ENCODE measurements at places on chromosomes 12 and 14.

DNA sequence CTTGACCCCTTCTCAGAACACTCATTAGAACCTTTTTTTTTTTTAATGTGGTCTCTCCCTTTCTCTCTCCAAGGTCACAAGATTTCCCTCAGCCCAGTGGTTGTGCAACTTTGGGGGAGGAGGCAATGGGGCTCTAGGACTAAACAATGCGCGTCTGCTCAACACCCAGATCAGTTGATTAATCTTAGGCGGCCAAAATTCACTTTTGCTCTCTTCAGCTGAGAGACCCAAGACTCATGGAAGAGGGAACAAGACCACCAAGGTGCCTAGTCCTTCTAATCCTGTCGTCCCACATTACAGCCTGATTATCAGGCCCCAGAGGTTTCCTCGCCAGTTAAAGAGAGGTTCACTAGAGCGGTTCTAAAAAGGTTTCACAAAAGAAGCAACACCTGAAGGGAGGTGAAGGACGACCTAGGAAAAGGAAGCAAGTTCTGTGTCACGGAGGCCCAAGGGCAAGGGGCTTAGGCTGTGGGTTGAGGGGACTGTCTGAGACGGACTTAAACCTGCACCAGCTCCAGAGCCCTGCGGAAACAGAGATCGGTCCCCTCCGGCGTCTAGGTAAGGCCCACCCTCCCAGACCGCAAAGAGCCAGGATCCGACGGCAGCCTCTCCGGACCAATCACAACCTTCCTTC lies 824 bp upstream of the TARBP2 start:
- DNase-seq = no peak

- DNase-seq = no peak
Measured at GRCh38 chr12:105706321-105706972, 376.0 kb downstream of the C12orf75 start.

- no peak for DNase-seq
Measured at GRCh38 chr14:74135426-74135825, 50.7 kb downstream of the LIN52 start.

DNA sequence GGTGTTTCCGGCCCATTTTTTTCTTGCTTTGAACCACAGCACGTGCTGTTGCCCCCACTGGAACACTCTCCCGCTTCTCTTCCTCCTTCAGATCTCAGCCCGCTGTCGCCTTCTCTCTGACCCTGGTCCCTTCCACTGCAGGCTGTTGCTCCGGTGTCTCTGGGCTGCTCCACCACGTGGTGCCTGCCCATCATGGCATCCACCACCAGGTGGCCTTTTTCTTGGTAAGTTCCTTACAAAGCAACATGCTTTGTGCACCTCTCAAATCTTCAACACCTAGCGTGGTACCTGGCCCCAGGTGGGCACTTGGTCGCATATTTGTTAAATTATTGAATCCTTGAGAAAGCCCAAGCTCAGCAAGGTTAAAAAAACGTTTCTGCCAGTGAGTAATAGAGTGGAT lies 19.1 kb downstream of the TUNAR start:
- no peak for DNase-seq

DNA sequence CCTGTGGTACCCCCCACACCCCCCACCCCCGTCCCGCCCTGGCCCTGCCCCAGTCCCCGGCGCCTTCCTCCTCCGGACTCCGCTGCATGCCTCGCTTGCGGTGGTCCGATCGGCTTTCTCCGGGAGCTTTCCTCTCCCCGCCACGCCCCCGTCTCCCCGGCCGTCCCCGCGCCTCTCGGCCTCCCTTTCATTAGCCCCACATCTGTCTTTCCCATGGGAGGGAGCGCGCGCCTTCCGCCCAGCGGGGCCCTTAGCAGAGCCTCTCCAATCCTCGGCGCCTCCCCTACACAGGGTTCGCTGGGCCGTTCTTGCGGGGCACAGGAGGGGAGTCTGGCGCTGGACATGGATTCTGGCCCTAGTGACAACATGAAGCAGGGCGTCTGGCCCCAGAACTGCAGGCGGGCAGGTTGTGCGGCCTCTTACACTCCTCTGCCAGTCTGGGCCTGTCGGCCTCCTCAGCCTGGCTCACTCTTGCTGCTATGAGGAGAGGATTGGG lies 1.5 kb upstream of the EFS start:
- no peak for DNase-seq

- DNase-seq = no peak
Measured at GRCh38 chr12:1552911-1553491, 41.4 kb downstream of the FBXL14 start.

DNA sequence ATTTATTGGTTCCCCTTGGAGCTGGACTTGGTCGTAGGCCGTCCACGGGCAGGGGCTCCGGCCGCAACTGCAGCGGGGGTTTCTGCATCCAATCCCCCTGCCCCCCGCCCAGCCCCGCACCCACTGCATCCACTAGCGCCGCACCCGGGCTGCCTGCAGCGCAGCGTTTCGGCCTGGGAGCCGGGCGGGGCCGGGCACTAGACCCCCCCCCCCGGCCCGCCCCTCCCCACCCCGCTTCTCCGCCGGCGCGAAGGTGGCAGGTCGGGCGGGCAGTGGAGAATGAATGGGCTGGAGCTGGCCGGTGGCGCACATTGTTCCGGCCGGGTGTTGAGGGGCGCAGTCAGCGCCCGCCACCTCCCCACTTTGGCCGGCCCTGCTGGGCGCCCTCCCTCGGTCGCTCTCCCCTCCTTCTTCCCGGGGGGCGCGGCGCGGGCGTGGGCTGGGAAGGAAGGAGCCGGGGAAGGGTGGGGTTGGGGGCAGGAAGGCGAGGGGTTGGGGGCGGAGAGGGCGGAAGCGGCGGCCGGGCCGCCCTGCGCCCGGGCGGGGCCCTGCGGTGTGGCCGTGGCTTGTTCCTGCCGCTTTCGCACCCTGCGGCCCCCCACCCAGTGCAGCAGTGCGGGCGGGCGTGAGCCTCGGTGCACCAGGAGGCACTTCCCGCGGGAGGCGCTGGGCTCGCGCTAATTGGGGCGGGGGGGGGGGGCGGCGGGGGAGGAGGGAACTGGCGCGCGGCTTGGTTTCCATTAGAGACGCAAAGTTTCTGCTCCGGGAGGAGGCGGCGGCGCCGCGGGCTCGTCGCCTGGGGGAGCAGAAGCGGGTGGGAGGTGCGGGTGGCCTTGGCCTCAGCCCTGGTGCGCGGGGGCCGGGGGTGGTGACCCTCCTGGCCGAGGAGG lies 841 bp downstream of the CALM1 start:
- peak; percentile 67 for DNase-seq

DNA sequence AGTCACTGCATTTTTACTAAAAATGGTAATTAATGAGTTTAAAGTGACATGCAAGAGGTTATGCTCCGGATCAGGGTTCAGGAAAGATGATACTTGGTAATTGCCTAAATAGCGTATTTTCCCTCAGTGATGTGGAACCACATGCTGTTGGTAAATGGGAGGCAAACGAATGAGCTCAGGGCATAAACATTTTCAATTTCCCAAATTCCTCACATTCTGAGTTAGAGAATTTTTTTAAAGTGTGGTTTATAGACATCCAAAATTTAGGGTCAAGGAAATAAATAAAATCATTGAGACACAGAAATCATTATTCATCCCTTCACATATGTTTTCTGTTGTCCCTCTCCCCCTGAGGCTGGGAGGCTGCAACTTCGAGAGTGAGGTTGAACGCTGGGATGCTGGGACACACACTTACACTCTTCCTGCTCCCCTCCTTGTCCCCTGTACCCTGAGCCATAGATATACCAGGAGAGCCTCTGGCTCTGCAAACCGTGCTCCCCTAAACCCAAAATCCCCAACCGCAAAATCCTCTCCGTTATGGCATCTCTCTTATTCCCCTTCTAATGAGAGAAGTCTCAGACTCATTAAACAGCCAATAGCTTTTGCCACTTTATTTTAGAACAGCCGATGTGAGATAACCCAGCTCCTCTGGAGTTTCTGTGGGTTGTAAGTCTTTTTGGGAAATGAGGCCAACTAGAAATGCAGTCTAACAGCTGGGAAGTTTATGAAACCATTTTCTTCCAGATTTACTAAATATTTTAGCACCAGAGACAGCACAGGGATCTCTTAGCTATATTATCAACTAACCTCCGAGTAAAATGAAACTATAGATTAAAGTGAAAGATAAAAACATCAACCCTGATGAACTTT lies 21.4 kb upstream of the ADGRD1 start:
- no peak for DNase-seq

DNA sequence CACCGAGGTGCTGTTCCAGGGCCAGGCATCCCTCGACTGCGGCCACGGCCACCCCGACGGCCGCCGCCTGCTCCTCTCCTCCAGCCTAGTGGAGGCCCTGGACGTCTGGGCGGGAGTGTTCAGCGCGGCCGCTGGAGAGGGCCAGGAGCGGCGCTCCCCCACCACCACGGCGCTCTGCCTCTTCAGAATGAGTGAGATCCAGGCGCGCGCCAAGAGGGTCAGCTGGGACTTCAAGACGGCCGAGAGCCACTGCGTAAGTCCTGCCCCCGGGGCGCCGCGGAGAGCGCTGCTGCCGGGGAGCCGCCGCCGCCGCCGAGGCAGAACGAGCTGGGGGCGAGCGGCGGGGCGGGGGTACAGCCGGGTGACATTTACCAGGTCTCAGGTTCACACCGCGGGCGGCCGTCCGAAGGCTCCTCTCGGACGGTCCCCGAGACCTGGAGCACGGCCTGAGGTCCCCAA lies 1.4 kb downstream of the PLXNC1 start:
- no peak for DNase-seq

GRCh38 chr12:96194576-96194889 lies 358 bp downstream of the ELK3 start:
- DNase-seq = no peak

GRCh38 chr12:31003861-31004640 lies 69.6 kb upstream of the DDX11 start:
- DNase-seq = no peak

DNA sequence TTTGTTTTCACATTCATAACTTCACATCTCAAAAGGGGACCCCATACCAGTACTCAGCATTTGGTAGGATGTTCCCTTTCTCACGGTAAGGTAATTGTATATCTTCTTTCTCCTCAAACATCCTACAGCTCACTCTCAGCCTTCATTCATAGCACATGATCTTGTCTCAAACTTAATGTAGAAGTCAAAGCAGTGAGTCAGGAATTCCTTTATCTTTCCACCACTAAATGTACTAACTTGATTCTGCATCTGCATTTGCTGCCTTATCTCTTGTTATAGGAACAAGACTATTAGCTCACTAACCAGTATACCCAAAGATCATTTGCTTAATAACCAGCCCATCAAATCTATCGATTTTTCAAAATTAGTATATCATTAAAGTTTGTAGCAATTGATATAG lies 22.9 kb downstream of the CPSF2 start:
- DNase-seq = no peak

DNA sequence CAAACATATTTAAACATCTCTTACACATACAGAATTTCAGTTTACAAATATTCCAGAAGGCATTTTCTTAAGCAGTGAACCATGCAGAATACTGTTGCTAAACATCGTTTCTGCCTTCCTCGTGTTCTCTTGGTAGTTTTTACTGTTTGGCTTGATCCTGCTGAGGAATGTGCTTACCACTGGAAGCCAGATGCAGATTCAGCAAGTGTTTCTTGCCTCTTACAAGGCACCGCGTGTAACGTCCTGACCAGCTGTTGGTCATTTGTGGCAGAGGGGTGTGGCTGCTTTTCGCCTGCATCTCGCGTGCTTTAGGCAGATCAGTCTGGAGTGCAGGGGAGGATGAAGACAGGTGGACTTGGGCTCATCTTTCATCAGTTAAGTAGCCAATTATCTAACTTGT lies 12.4 kb downstream of the EIF2B1 start:
- no peak for DNase-seq

- DNase-seq = no peak
Measured at GRCh38 chr12:1728824-1729223, 38.0 kb downstream of the ADIPOR2 start.

GRCh38 chr14:92880851-92881250 lies 42.1 kb upstream of the CHGA start:
- DNase-seq = no peak

- no peak for DNase-seq
Measured at GRCh38 chr14:57380935-57381334, 9.5 kb upstream of the NAA30 start.

- no peak for DNase-seq
Measured at GRCh38 chr12:12353807-12354206, 3.1 kb upstream of the BORCS5 start.

GRCh38 chr14:57199921-57200320 lies 68.8 kb downstream of the EXOC5 start:
- no peak for DNase-seq

DNA sequence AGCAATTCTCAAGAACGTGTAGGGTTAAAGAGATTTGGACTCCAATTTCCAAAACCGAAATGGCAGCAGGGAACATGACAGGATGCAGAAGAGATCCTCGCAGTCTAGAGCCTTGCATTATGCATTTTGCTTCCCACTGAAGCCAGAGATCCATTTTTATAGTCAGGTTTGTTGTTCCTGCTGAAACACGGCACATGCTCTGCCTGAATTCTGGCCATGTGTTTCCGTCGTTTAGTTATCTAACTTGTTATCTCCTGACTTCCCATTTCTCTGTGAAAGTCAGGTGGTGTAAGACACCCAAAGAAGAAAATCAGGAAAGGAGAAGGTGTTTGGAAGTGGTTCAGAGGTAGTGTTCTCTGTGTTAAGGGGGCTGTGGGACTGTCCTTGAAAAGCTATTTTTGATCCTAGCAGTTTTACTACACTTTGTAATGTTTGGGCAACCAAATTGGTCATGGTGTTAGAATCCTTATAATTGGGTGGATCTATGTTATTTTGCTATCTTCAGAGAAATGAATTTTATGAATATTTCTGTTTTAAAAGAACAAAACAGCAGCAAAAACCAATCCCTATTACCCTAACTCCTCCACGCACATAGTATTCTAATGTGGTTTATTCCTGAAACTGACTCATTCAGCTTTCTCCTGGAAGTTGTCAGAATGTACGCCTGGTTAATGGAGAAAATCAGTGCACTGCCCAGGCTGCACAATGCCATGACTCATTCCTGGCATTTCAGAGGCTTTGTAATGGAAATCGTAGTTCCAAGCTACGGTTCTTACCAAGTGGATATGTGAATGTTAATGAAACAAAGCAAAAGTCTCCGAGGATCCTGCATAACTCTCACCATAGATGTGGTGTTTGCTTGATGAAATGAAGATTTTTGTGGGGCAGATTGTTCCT lies 110.1 kb downstream of the SAMD4A start:
- no peak for DNase-seq

GRCh38 chr12:97223419-97223818 lies 239.2 kb upstream of the RMST start:
- no peak for DNase-seq

DNA sequence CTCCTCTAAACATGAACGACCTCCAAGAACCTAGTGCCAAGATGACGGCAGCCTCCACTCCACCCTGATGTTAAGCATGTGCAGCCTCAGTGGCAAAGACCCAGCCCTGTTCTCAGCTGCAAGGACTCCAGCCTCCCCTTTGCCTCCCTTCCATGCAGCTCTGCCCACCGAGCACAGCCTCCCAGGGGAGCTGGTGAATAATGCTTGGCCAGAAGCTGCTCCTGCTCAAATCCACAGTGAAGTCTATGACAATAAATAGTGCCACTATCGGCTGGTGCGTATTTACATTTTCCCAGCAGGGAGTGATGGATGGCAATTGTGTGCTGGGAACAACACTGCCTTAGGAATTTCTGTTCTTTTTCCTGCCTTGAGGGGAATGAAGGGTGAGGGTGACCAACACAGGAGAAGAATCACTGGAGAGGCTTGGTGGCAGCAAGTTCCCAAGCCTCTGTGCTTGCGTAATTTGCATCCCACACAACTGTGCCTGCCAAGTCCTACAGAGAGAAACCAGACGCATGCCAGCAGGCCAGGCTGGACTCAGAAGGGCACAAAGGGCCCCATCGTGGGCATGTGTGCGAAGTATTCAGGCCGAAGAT lies 29.9 kb upstream of the TC2N start:
- no peak for DNase-seq

- no peak for DNase-seq
Measured at GRCh38 chr12:56994231-56994746, 12.1 kb downstream of the ZBTB39 start.

All from stimulated activated CD8-positive, alpha-beta memory T cell treated with anti-CD3 and anti-CD28 coated beads, Interleukin-7, amount 100 ng/mL, for 4 hours (primary cell).